ENCODE measurements at places on chromosomes 2 and 18. TPM values are rescaled to one million over a fixed set of nuclear protein-coding genes. Genes with fewer than 3 reads are reported as not detected.

The SNTG2 gene
- 2.1 TPM for total RNA-seq

The SOX11 gene
- 0.59 TPM for total RNA-seq

The IL1F10 gene
- total RNA-seq = not detected

The CLEC4F gene
- total RNA-seq = not detected

The ATP6V1B1 gene
- total RNA-seq = 2.5 TPM

The CAPN14 gene
- under 0.01 TPM for total RNA-seq

The ZNF532 gene
- total RNA-seq = 51.6 TPM

The C1GALT1C1L gene
- 1.2 TPM for total RNA-seq

The HOXD13 gene
- total RNA-seq = not detected

The LIMS2 gene
- 14.8 TPM for total RNA-seq

The REG3A gene
- total RNA-seq = not detected

The FBLN7 gene
- total RNA-seq = 5.8 TPM

The C2orf15 gene
- 0.59 TPM for total RNA-seq

The CDH20 gene
- not detected for total RNA-seq

The CAVIN2 gene
- 1.8 TPM for total RNA-seq

The GALNT5 gene
- total RNA-seq = 75.7 TPM

The PPM1G gene
- 56.6 TPM for total RNA-seq

The HIBCH gene
- 15.6 TPM for total RNA-seq

Data from osteoblast (primary cell).